ENCODE measurements at places on chromosomes 7 and 10.

DNA sequence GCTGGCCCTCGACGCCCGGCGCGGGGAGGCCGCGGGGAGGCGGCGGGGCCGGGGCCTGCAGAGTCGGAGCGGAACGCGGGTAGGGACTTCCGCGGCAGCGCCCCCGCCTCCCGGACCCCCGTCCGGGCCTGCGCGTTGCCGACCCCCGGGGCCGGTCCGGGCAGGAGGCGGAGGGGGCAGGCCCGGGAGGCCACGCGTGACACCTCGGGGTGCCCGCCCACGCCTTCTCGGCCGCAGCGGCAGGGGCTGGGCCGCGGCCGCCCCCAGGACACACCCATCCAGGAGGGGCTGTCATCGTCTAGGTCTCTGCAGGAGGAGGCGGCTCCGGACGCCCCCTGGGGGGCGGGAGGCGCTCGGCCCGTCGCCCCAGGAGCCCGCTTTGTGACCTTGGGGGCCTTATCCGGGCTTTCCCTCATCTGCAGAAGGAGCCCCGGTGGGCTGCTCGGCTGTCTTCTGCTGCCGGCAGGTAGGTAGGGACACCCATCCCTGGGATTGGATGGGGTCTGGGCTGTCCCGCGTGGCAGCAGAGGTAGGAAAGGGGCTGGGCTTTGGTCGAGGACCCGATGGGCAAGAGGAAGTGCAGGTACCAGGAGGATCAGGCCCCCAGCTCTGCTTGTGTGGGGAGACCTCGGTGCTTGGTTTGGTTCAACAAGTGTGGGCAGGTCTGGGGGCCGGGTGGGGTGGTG is 569 bp downstream of the ZNF316 start:
- peak; percentile 26 for DNase-seq

DNA sequence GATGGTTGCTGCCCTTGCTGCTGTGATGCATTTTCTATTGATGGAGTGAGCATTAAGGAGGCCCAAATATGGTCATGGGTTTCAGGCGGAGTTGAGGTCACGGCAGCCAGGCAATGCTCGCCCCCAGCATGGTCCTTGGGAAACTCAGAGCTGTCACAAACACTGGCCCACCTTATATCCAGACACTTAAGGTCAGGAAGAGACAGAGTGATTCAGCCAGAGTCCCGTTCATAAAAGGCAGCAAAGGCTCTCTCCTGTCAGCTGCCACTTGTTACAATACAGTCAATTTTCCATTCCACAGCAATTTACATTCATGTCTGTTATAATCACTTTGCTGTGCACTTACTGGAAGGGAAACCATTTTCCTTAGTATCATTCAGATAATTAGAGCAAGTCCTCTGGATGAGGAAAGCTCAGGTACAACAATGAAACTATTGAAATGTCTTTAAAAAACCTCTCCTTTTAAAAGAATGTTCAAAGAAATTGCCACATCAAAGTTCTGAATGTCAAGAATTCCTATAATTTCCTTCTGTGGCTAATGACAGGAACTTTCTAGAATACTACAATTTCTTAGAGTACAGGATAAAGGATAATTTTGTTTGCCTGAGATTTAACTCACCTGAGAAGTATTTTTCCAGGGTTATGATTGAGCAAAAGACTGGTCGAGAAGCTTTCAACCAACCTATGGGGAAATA is 14.8 kb upstream of the ANKRD1 start:
- DNase-seq = no peak

GRCh38 chr10:124329362-124329761 is 89.4 kb downstream of the OAT start:
- no peak for DNase-seq

GRCh38 chr7:37234928-37235327 is 213.7 kb downstream of the ELMO1 start:
- DNase-seq = no peak

DNA sequence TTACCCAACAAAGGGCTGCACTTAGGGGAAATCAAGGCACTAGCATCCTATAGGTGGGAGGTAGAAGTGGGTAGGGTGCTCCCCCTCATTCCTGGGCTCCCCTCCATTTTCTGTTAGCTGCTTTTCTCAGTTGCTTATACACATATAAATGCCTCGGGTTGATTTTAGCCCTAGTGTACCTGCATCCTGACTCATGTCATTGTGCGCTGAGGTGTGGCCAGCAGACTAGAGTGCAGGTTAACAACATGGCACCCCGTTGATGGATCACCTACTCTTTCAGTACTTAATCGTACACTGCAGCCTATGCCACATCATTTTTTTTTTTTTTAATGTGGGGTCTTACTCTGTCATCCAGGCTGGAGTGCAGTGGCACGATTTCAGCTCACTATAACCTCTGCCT is 144.0 kb upstream of the ITGB1 start:
- DNase-seq = no peak

GRCh38 chr7:96426027-96426426 is 104.1 kb upstream of the SLC25A13 start:
- DNase-seq = no peak

DNA sequence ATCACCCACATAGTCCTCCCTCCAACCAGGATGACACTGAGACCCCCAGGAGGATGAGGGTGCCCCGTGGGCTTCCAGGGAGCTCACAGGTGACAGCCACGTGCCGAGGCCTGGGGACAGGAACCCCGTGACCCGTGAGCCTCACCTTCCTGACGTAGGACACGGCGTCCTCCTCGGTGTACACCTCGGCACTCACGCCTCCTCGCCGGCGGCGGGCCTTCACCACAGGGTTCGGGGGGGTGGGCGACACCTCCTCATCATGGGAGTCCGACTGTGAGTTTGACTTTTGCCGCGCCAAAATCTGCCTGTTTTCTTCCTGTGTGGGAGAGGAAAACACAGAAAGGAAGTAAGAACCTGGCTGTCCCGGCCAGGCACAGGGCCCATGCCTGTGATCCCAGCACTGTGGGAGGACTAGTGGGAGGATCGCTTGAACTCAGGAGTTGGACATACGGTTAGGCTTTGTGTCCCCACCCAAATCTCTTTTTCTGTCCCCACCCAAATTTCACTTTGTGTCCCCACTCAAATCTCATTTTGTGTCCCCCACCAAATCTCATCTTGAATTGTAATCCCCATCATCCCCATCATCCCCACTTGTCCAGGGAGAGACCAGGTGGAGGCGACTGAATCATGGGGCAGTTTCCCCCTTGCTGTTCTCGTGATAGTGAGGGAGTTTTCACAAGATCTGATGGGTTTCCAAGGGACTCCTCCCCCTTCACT is 45.9 kb upstream of the DNAAF5 start:
- DNase-seq = no peak

DNA sequence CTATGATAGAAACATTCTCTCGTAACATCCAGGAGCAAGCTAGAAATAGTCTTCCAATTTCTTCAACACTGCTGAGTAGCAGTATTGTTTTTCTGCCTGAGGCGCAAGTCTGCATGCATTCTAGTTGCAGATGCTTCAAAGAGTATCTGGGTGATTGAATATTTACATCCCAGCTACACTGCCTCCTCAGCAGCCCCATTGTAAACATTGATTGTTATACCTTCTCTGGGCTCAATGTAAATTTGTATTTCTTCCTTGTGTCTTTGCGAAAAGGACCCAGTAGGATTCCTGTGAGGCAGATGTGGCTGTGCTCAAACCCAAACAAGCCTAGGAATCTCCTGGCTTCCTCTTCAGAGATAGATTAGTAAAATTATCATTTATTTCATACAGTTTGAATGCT is 320.7 kb downstream of the CDC14C start:
- no peak for DNase-seq

DNA sequence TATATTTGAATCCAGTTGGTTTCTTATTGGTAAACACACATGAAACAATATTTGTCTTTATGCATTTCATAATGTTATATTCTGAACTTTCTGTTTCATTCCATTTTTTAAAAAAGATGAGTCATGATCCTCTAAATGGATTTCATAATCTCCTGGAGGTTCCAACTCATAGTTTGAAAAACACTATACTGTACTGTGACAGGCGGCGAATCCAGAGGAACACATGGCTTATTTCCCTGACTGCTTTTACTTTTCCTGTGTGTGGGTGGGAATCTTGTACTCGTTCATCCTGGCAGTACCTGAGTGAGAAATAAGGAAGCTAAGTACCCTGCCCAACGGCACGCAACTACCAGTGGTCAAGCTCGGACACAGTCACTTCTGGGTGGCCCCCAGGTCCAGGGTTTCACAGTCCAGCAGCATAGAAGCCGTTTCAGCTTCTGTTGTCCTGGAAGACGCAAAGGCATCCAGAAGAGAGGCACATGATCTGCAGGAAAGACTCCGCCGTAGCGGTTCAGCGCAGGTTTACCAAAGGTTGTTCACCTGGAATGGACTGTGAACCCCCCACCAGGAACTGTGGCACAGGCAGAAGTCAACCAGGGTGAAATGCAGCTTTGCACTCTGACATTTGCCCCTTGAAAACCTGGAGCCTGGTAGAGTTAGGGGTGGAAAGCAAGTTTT is 117.7 kb downstream of the CCNY start:
- DNase-seq = no peak
